ENCODE measurements at places on chromosomes 1 and 21.

DNA sequence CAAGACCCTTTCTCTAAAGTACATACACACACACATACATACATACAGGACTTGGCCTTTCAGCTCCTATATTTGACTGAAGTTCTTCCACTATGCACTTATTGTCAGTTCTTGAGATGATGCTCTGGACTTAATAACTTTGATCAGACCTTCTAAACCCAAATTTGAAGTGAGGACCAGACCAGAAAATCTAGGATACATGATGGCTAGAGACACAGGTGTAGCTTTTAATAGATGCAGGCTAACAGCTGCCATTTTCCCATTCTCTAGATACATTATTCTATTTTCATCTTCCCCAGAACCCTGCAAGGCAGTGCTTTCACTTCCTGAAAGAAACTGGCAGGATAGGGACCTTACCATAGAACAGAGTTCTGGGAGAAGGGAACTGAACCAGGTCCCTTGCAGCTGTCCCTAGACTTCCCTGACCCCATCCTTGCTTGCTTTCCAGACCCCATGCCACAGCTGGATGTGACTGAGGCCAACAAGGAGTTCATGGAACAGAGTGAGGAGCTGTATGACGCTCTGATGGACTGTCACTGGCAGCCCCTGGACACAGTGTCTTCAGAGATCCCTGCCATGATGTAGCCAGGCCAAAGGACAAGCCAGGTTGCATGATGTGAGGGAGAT is 14.9 kb upstream of the RAB42 start:
- DNase-seq = no peak

DNA sequence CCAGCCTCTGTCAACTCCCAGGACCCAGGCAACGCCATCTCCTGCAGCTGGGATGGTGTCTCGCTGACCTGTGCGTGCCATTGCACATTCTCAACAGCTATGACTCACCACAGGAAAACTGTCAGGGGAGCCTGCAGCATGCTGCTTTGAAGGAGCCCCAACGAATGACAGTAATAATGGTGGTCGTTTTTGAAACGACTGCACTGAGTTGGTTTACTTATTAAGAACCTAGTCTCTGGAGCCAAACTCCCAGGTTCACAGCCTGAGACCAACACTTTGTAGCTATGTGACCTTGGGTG is 21.6 kb downstream of the TCEA3 start:
- no peak for DNase-seq

- DNase-seq = no peak
These were observed 32.4 kb downstream of the STYXL2 start for GRCh38 chr1:167126317-167126716.

GRCh38 chr1:34865981-34866761 is 6.6 kb upstream of the SMIM12 start:
- DNase-seq = peak; percentile 94

DNA sequence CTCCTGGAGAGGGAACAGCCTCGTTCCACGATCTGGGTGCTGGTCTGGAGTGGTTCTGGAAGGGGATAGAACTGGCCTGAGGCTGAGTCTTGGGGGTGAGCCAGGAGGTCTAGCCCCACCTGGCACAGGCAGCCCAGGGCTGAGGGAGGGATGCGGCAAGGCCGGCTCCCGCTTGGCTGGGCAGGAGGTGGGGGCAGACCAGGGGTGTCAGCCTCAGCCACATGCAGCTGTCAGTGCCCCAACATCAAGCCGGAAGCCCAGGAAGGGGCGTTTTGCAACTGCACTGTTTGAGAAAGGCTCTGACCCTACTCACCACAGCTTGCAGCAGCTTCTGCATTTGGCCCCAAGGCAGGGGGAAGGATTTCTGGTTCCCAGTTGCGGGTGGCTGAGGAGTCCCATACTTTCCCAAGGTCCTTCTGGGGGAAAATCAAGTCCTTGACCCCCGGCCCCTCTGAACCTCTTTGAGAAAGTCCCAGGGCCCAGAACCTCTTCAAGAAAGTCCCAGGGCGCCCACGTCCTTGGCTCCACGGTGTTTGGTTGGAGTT is 2.0 kb downstream of the EFHD2 start:
- DNase-seq = peak; percentile 68

DNA sequence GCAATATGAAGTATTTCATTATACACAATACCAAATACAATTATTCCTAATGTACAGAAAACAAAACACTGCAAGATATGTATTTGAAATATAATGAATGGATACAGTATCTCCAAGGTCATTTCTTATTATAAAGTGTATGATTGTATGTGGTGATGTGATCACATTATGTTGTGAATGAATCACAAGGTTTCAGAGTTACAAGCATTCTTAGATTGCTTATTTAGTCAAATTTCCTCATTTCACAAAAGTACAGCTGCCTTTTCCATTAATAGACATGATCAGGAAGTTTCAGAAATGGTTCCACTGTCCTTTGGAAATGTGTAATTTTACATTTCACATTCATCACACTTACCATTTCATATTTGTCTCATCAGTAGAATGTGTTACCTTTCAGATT is 28.3 kb upstream of the NEK7 start:
- DNase-seq = no peak

DNA sequence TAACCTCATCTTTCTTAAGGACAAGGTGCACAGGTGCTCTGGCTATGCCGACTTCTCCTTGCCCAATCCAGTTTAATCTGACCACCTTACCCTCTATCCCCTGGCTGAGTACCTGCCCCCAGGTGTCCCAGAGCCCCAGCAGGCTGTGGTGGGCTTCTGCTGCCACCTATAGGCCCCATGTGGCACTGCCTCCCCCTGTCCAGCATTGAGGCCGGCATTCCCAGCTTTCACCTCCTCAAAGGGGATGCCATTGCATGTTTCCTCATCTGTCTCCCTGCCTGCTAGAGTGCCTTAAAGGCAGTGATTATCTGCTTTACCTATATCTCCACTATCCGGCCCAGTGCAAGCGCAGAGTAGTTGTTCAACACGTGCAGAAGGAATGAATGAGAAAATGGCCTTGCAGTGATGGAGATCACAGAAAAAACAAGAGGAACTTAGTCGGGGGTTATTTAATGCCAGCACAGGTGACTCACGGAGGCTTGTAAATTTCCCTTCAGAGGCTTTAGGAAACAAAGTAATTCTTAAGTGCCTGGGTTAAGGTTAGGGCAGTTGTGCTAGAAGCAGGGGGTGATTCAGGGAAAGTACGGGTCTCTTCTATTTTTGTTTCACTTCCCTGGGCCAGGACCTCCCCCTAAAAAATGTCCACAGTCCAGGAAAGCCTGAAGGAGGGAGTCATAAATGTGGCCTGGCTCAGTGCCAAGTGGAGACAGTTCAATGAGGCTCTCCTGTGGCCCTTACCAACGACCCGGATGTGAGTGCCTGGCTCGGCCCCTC is 131.8 kb upstream of the NGF start:
- DNase-seq = peak; percentile 7

DNA sequence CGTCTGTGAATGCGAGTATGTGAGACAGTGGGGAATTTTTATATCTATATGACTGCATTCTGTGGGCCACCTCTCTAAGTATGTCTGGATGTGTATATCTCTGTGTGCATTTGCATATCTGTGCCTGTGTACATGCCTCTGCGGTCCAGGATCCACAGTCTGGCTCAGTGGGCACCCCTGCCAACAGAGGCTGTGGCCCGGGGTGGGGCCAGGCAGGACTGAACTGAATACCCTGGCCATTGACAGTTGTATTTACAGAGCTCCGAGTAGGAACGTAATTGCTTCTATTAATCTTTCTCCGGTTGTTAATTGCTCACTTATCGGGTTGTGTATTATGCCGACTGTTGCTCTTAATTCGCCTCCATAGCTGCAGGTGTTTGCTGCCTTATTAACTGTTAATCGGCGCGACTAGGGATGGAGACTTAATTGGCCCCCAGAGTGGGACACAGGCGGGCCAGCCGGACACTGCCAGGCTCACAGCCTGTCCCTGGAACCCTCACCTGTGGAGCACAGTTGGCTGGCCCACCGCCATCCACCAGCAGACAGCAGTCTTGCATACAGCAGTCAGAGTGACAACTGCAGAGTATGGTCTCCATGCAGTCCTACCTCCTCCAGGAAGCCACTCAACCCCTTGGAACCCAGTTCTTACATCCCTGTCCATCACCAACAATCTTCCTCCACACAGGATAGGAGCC is 22.4 kb upstream of the ADGRB2 start:
- no peak for DNase-seq

DNA sequence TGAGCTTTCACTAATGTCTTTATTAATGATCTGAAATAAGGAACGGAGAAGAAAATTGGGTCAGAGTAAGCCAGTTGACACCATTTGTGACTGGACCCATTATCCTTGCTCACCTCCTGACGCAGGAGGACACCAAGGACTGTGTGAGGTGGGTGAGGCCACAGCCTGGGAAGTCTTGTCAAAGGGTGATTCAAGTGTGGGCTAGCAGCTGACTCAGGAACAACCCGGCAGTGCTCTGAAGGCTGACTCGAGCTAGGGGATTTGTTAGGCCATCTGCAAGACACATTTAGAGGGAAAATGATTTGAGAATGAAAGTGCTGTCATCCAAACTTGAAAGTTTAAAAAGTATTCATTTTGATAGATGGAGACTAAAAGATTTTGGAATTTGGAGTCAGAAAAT is 21.2 kb downstream of the PRRX1 start:
- DNase-seq = no peak

DNA sequence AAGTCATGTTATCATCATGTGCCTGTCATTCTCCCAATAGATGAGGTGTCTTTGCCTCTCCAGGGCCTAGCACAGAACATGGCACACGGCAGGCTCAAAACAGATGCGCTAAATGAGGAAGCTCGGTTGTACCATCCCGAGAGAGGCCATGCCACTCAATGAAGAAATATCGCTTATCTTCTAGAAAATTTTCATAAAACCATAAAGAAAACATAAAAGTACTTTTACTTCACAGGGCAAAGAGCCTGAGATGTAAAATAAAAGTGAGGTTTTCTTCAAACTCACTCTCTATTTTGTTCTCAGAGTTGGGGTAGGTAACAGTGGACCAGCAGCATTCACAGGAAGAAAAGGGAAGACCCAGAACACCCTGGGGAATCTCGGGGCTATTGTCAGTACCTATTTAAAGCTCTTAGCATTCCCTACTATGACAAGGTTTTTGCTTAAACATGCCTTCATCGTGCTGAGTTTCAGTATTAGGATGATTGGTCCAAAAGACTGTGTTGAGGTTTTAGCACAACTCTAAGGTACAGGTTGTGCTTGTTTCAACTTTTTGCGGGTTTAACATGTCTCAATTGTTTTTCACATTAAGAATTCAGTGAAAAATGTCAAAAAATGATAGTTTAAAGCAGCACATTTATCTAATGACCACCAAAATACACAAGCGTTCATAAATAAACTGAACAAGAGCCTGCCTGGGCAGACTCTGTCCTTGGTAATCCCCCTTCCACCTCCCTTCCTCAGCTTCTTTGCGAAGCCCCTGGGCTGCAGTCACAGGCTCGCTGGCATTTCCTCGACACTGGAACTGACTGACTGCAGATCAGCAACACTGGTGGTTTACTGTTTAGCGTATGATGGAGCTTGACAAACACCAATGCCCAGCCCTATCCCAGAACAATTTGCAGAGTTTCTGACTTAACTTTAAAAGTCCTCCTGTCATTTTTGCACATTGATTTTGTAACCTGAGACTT is 55.6 kb downstream of the COQ8A start:
- DNase-seq = no peak
